ENCODE measurements at places on chromosomes 2 and 18. TPM values are rescaled to one million over a fixed set of nuclear protein-coding genes. Genes with fewer than 3 reads are reported as not detected.

The HOXD12 gene
- total RNA-seq, result not detected

The MEIS1 gene
- total RNA-seq, result 110 TPM

The GAREM1 gene
- total RNA-seq, result 2.0 TPM

The DSEL gene
- 11.6 TPM for total RNA-seq

The IRS1 gene
- total RNA-seq, result 12.4 TPM

The IL36B gene
- total RNA-seq, result not detected

DNA sequence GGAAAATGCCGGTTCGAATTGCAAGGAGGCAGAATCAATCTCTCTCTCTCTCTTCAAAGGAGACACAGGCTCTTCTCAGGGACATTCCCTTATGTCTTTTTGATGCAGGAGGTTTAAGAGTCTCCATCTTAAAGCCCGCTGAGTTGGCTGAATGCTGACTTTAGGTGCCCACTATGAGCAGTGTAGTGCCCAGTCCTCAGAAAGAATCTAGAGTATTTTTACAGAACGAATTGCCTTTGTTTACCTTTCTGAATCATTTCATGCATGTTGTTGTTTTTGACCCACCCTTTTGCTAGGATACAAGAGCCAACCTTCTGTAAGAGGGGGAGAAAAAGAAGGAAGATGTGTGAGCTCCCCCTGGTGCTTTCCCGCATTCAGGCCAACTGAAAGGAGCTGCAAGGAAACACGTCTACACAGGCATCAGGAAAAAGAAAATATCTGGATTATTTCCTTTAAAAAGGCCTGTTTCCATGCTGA lies 193.5 kb upstream of the TCF4 start:
- DNase-seq, result peak; percentile 57
- H3K4me1 ChIP-seq, result no peaks in the 10 kb centered on the region
- H3K27ac ChIP-seq, result no peak overlapping the region
- H3K36me3 ChIP-seq, result no peaks in the 10 kb centered on the region
- no peaks in the 10 kb centered on the region for H3K27me3 ChIP-seq

- no peaks in the 10 kb centered on the region for H3K4me1 ChIP-seq
- no peaks in the 10 kb centered on the region for H3K36me3 ChIP-seq
- DNase-seq, result no peak
- no peaks in the 10 kb centered on the region for H3K27me3 ChIP-seq
Observed at GRCh38 chr2:68388358-68388757, 23.3 kb downstream of the PLEK start.

GRCh38 chr2:236075802-236076201 lies 92.4 kb downstream of the GBX2 start:
- no peak overlapping the region for H3K4me3 ChIP-seq
- no peak for DNase-seq
- H3K27me3 ChIP-seq, result no peaks in the 10 kb centered on the region
- no peak overlapping the region for H3K27ac ChIP-seq
- no peaks in the 10 kb centered on the region for H3K36me3 ChIP-seq

GRCh38 chr2:43592443-43592842 lies 3.4 kb downstream of the THADA start:
- H3K27me3 ChIP-seq, result no peaks in the 10 kb centered on the region
- no peak overlapping the region for H3K4me3 ChIP-seq

- no peaks in the 10 kb centered on the region for H3K27me3 ChIP-seq
- no peak overlapping the region for H3K4me3 ChIP-seq
- no peaks in the 10 kb centered on the region for H3K36me3 ChIP-seq
- H3K4me1 ChIP-seq, result no peaks in the 10 kb centered on the region
- no peak for DNase-seq
- no peak overlapping the region for H3K27ac ChIP-seq
Observed at GRCh38 chr2:10141736-10142639, 19.4 kb downstream of the RRM2 start.

DNA sequence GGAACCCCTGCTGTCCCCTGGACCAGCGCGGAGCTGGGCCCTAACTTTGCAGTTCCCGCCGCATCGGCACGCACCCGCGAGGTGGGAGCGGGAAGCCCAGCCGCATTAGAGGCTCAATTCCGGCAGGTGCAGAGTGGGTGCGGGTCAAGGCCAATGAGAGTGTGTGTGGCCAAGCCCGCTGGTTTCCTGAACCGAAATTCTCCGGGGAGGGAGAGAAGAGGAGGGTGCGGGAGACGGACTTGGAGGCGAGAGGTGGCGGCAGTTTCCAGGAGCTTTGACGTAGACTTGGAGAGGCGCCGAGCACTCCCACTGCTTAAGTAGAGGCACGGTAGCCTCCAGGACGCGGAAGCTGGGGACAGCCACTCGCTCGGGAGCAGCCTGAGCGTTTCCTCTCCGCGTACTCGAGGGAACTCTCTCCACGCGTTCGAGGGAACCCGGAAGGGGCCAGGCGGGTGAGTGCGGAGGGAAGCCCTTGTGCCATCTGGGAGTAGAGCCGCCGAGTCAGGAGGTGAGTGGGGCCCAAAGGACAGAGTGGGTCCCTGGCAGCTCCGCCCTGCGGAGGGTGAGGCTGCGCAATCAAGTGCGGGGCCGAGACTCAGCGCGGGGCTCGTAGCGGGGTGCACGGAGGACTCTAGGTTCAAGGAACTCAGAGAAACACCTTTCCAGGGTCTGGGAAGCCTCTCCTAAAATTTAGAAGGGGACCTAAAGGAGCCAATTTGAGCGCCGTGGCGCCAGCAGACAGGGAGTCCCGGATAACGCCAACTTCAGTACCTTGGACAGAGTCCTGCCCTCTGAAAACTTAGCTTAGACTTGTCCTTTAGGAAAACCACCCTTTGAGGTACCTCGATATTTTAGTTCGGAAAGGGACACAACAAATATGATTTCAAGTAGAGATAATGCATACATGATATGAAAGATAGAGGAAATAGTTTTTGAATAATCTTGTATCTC lies at the start of gene FAM237A:
Gene FAM237A, plus strand, starts transcription at position 413 of the 951 bp plus-strand sequence. CDS start 1,750 bp downstream, outside the sequence.
- no peak for DNase-seq
- no peak within 1 kb of the TSS for H3K27ac ChIP-seq
- no peak within 1 kb of the TSS for H3K4me3 ChIP-seq
- peaks cover 3% of the 10 kb centered on the region for H3K27me3 ChIP-seq
